B cell (primary cell): ENCODE measurements at places on chromosomes 1 and 21. TPM values are rescaled to one million over a fixed set of nuclear protein-coding genes. Genes with fewer than 3 reads are reported as not detected.

GRCh38 chr1:202171292-202172014 lies 11.1 kb upstream of the PTPN7 start:
- H3K27ac ChIP-seq = no peak overlapping the region
- H3K36me3 ChIP-seq = no peaks in the 10 kb centered on the region
- H3K27me3 ChIP-seq = no peaks in the 10 kb centered on the region

DNA sequence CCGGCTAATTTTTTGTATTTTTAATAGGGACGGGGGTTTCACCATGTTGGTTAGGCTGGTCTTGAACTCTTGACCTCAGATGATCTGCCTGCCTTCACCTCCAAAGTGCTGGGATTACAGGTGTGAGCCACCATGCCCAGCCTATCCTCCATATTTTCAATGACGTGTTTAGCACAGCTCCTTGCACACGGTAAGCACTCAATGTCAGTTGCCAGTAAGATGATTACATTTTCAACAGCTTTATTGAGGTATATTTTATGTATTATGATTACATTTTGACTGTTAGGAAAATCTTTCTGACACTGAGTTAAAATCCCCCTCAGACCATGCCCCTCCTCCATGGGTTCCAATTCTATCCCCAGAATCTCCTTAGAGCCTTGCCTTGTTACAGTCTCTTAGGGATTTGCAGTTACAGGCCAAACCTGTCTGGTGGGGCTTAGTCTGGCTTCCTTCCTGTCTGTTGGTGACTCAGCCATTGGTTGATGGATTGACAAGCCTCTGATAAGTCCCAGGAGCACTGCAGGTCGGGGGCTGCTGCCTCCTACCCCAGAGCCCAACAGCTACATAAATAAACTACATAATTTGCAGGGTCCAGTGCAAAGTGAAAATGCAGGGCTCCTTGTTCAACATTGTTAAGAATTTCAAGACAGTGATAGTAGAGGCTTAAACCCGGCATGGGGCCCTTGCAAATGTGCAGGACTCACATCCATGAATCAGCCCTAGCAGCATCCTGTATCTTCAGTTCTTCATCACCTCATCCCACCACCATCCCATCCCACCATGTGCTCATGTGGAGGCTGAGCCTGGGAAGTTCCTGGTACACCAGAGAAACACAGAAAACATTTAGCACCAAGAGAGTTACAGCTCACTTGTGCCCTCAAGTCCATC lies 23.4 kb downstream of the COA7 start:
- H3K27ac ChIP-seq = no peak overlapping the region
- H3K36me3 ChIP-seq = peaks cover 2% of the 10 kb centered on the region
- H3K4me1 ChIP-seq = no peaks in the 10 kb centered on the region
- DNase-seq = no peak

NDUFS5 gene
- total RNA-seq = 47.2 and 55.8 TPM in 2 replicates

GRCh38 chr1:235460770-235461169 lies 43.5 kb downstream of the B3GALNT2 start:
- H3K4me1 ChIP-seq = no peaks in the 10 kb centered on the region
- peaks cover 6% of the 10 kb centered on the region for H3K36me3 ChIP-seq
- H3K27ac ChIP-seq = no peak overlapping the region
- no peak for DNase-seq
- H3K27me3 ChIP-seq = no peaks in the 10 kb centered on the region
- no peak overlapping the region for H3K4me3 ChIP-seq

GRCh38 chr21:43913928-43914327 lies 48.9 kb downstream of the AGPAT3 start:
- H3K27me3 ChIP-seq = no peaks in the 10 kb centered on the region
- peaks cover 15% of the 10 kb centered on the region for H3K4me1 ChIP-seq
- no peak overlapping the region for H3K27ac ChIP-seq
- no peak overlapping the region for H3K4me3 ChIP-seq
- H3K36me3 ChIP-seq = no peaks in the 10 kb centered on the region

DNA sequence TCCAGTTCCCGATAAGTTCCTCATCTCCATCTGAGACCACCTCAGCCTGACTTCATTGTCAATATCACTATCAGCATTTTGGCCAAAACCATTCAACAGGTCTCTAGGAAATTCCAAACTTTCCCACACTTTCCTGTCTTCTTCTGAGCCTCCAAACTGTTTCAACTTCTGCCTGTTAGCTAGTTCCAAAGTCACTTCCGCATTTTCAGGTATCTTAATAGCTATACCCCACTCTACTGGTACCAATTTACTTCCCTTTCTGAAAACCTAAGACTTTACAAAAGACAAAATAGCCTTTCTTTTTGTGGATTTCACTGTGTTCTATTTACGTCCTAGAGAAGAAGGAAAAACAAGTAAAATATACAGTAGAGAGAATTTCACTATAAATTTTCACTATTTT lies 147.0 kb upstream of the FMN2 start:
- no peak overlapping the region for H3K4me3 ChIP-seq
- no peaks in the 10 kb centered on the region for H3K27me3 ChIP-seq
- no peaks in the 10 kb centered on the region for H3K36me3 ChIP-seq
- no peaks in the 10 kb centered on the region for H3K4me1 ChIP-seq

OR14K1 gene
- not detected in 2 replicates for total RNA-seq

- H3K27ac ChIP-seq = no peak overlapping the region
- H3K36me3 ChIP-seq = no peaks in the 10 kb centered on the region
- H3K27me3 ChIP-seq = peaks cover 47% of the 10 kb centered on the region
Observed at GRCh38 chr21:45012662-45013259, 61.6 kb upstream of the ADARB1 start.

PLPPR4 gene
- not detected in 2 replicates for total RNA-seq

DNA sequence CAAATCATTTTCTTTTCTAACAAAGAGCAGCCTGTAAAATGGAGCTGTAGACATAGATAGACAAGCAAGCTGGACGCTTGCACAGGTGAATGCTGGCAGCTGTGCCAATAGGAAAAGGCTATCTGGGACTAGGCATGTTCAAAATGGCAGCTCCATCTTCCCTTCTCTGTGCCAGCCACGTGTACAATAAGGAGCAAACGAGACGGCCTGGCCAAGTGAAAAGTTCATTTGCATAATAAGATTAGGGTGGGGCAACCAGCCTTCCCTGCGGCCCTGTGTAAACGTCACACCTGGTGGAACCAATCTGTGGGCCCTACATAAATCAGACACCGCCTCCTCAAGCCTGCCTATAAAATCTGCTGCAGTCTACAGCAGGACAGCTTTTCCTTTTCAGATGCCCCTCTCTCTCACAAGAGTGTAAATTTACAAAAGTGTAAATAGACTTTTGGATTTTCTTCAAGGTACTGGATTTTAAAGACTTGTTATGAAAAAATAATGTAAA lies 16.6 kb upstream of the EDEM3 start:
- no peaks in the 10 kb centered on the region for H3K36me3 ChIP-seq
- no peaks in the 10 kb centered on the region for H3K4me1 ChIP-seq
- DNase-seq = no peak

- H3K36me3 ChIP-seq = no peaks in the 10 kb centered on the region
- no peaks in the 10 kb centered on the region for H3K4me1 ChIP-seq
- no peak within 1 kb of the TSS for H3K27ac ChIP-seq
- DNase-seq = no peak
Observed at GRCh38 chr1:203175237-203175826, at the start of gene MYBPH. TSS of gene MYBPH (minus strand) at chr1:203175826. CDS start at chr1:203175755, 71 bp downstream.

DNA sequence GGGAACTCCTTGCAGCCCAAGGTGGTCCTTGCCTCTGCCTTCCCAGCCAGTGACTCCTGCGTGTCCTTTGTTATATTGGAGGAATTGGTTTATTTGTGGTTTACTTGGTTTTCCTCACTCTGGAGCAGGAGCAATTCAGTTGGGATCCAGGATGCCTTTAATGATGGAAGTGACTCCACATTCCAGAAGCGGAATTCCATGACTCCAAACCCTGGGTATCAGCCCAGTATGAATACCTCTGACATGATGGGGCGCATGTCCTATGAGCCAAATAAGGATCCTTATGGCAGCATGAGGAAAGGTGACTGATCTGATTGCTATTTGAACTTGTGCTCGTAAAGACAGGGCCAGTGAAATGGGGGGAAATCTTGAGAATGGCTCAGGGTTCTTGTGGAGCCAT lies 15.1 kb upstream of the PIGV start:
- H3K4me1 ChIP-seq = no peaks in the 10 kb centered on the region
- H3K36me3 ChIP-seq = peaks cover 8% of the 10 kb centered on the region
- no peak overlapping the region for H3K27ac ChIP-seq
- DNase-seq = no peak
- no peak overlapping the region for H3K4me3 ChIP-seq

BMP8A gene
- 0.25 and 0.85 TPM in 2 replicates for total RNA-seq

- no peaks in the 10 kb centered on the region for H3K4me1 ChIP-seq
- H3K27me3 ChIP-seq = no peaks in the 10 kb centered on the region
- H3K36me3 ChIP-seq = no peaks in the 10 kb centered on the region
- no peak overlapping the region for H3K4me3 ChIP-seq
- no peak overlapping the region for H3K27ac ChIP-seq
Observed at GRCh38 chr21:38243732-38244406, 12.9 kb upstream of the KCNJ15 start.

KCNK2 gene
- total RNA-seq = not detected in 2 replicates

DNA sequence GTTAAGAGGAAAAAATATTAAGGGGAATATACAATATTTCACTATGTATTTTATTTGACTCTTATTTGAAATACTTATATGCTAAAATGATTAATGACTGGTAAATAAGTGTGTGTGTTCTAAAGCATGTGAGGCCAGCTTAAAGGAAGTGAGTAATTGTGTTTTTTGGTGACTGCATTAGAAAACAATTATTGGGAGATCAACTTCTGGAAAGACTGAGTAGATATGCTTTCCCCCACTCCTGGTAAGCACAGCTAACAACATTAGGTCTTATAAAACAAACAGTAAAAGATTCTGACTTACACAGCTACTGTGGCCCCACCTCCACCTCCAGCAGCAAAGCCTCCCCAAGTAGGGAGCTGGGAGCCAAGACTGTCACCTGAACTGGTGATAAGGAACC lies 403.0 kb downstream of the SRGAP2C start:
- no peak overlapping the region for H3K27ac ChIP-seq
- H3K36me3 ChIP-seq = no peaks in the 10 kb centered on the region
- DNase-seq = no peak
- no peaks in the 10 kb centered on the region for H3K4me1 ChIP-seq

DNA sequence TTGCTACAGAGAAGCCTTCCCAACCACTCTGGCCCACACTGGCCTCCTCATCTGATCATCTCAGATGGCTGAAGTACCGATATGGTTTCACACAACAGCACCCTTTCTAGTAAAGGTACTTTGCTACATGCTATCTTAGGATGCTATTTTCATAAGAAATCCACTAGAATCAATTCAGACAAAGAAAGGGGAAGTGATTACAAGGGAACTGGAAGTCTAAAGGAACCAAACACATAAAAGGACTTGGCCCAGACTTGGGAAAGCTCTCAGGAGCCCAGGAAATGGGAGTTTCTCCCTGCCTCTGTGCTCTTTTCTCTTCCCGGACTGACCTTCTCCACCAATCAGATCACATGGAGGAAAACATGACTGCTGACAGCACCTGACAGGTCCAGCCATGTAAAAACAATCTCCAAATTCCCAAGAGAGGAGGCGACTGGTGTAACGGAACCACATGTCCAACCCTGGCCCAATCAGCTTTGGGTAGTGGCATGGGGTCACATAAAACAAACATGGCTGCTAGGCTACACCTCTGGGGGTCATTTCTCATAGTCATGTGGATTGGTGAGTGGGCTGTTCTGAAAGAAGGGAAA lies 12.7 kb upstream of the FOXE3 start:
- no peak overlapping the region for H3K27ac ChIP-seq
- DNase-seq = no peak
- H3K4me3 ChIP-seq = no peak overlapping the region
- H3K27me3 ChIP-seq = no peaks in the 10 kb centered on the region
- peaks cover 4% of the 10 kb centered on the region for H3K4me1 ChIP-seq

GRCh38 chr1:86915737-86916235 lies 1.4 kb downstream of the HS2ST1 start:
- H3K4me3 ChIP-seq = peak overlapping the region; percentile 91
- DNase-seq = no peak
- peaks cover 29% of the 10 kb centered on the region for H3K4me1 ChIP-seq
- no peaks in the 10 kb centered on the region for H3K27me3 ChIP-seq

DNA sequence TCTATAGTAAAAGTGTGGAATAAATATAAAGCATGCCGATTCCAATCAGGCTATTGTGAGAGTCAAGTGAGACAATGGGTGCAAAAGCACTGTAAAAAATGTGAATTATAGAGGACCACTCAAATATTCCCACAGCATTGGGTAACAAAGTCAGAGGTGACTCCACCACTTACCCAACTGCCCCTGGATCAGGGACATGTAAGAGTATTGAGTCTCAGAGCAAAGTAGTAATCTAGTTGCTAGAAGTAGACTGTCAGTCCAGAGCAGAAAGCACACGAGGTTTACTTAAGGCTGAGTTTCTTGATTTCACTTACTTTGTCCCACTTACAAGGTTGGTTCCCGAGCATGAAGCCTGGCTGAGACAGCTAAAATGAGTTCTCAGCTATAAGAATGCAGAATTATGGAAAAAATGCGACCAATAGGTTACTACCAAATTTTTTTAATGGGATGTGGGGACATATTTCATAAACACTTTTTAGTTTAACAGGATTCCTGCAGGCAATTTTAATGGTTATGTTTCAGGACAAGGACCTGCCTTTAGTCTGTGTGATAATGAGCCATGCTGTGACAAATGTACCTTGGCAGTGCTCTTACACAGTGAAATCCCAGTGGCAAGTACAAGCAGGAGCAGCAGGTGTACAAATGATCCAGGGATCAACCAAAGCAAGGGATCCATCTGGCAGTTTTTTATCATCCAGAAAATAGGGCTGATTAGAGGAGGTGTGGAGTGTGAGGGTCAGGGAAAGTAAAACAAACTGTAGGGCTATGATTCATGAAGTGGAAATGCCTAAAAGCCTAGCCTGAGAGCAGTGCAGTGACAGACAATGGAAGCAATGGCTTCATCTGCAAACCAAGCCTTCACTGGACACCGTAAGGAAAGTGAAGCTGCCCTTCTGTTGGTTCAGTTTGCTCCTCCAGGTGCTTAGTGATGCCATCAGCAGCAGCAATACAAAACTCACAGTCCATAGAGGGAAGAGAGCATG lies 156.2 kb upstream of the SPAG17 start:
- no peak overlapping the region for H3K4me3 ChIP-seq
- no peaks in the 10 kb centered on the region for H3K4me1 ChIP-seq
- H3K27ac ChIP-seq = no peak overlapping the region
- H3K27me3 ChIP-seq = no peaks in the 10 kb centered on the region
- H3K36me3 ChIP-seq = no peaks in the 10 kb centered on the region
- DNase-seq = no peak

DNA sequence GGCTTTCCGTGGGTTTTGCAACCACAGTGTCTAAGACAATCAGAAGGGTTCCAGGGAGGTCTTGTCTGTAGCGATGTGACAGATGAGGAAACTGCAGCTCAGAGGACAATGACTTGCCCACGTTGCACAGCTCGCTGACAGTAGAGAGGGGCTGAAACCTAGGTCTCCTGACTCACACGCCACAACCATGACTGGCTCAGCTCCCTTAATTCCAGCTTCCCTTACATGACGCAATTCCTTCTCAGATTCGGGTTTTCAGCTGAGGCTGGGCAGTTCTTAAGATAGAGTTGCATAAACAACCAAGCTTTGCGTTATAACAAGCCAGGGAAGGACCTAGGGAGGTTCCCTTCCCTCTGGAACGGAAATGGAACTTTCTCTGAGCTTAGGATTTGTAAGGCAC lies 36.3 kb downstream of the DHCR24 start:
- no peaks in the 10 kb centered on the region for H3K36me3 ChIP-seq
- H3K4me1 ChIP-seq = no peaks in the 10 kb centered on the region
- no peak for DNase-seq
- H3K27ac ChIP-seq = no peak overlapping the region
- H3K4me3 ChIP-seq = no peak overlapping the region
- no peaks in the 10 kb centered on the region for H3K27me3 ChIP-seq

GRCh38 chr21:40595806-40596205 lies 251.2 kb downstream of the DSCAM start:
- no peak overlapping the region for H3K4me3 ChIP-seq
- H3K36me3 ChIP-seq = no peaks in the 10 kb centered on the region
- H3K27me3 ChIP-seq = no peaks in the 10 kb centered on the region
- no peak for DNase-seq
- H3K4me1 ChIP-seq = no peaks in the 10 kb centered on the region
